ENCODE measurements at places on chromosomes 11 and 22. TPM values are rescaled to one million over a fixed set of nuclear protein-coding genes. Genes with fewer than 3 reads are reported as not detected.

Gene CHRM1
- polyA plus RNA-seq, result 1.2 TPM

Gene OR2AT4
- polyA plus RNA-seq, result 0.03 TPM

Gene MFNG
- polyA plus RNA-seq, result 11.1 TPM

Gene TSPAN32
- polyA plus RNA-seq, result 2.8 TPM

Gene SEZ6L
- 115 TPM for polyA plus RNA-seq

Gene LDLRAD3
- polyA plus RNA-seq, result 21.6 TPM

Gene H19
- 701 TPM for polyA plus RNA-seq

Gene OR2AG2
- 0.06 TPM for polyA plus RNA-seq

Gene HEPHL1
- polyA plus RNA-seq, result 0.06 TPM

Gene ZNHIT2
- polyA plus RNA-seq, result 10.2 TPM

Gene SCN4B
- polyA plus RNA-seq, result 30.7 TPM

Gene TH
- 1.2 TPM for polyA plus RNA-seq

Gene KRTAP5-10
- polyA plus RNA-seq, result 0.24 TPM

Gene CCDC89
- polyA plus RNA-seq, result 1.4 TPM

Gene OR4X1
- not detected for polyA plus RNA-seq

Gene THY1
- polyA plus RNA-seq, result 225 TPM

Gene CDC42BPG
- 1.5 TPM for polyA plus RNA-seq

Gene CTSW
- polyA plus RNA-seq, result 0.51 TPM

Gene TMPRSS13
- polyA plus RNA-seq, result 0.32 TPM

Gene UBQLNL
- 0.59 TPM for polyA plus RNA-seq

Gene C1QTNF4
- polyA plus RNA-seq, result 113 TPM

Gene MTA2
- polyA plus RNA-seq, result 82.1 TPM

Gene C11orf16
- polyA plus RNA-seq, result 1.1 TPM

Measured in spinal cord (tissue), 10 donors.